Lung (tissue), 17 donors: ENCODE measurements at places on chromosomes 11 and 22. TPM values are rescaled to one million over a fixed set of nuclear protein-coding genes. Genes with fewer than 3 reads are reported as not detected.

CXCR5 gene
- polyA plus RNA-seq, result 0.65 TPM

IFT27 gene
- polyA plus RNA-seq, result 32.6 TPM

RIBC2 gene
- 2.8 TPM for polyA plus RNA-seq

CBY1 gene
- polyA plus RNA-seq, result 24.8 TPM

USP35 gene
- 6.2 TPM for polyA plus RNA-seq

MRGPRX3 gene
- not detected for polyA plus RNA-seq

SULT4A1 gene
- polyA plus RNA-seq, result 0.06 TPM

RAB36 gene
- polyA plus RNA-seq, result 8.0 TPM

GSTT4 gene
- polyA plus RNA-seq, result not detected

LRRC74B gene
- 1.9 TPM for polyA plus RNA-seq

P4HA3 gene
- 1.1 TPM for polyA plus RNA-seq

MIAT gene
- polyA plus RNA-seq, result 1.7 TPM

OR5P2 gene
- polyA plus RNA-seq, result not detected

ZNF195 gene
- polyA plus RNA-seq, result 13.2 TPM
